ENCODE measurements at places on chromosomes 11 and 22.

- no peak for DNase-seq
Measured at GRCh38 chr11:96179905-96180304, 163.1 kb downstream of the MAML2 start.

DNA sequence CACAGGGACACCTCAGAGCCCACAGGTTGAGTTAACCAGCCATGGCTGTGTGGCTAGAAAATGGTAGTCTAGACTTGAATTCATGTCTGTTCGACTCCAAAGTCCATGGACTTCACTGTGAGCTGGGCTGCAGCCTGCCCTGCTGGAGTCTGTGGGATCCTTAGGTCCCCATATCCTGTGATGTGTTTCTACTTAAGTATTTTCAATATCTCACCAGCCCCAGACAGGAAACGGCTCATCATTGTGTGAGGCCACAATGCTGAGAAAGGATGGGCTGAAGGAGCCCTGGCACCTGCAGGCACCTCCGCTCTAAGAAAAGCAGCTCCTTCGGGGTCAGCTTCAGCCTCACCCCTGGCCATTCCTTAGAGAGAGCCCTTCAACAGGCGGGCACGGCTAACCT, 93.1 kb downstream of the NAT10 start:
- no peak for DNase-seq

DNA sequence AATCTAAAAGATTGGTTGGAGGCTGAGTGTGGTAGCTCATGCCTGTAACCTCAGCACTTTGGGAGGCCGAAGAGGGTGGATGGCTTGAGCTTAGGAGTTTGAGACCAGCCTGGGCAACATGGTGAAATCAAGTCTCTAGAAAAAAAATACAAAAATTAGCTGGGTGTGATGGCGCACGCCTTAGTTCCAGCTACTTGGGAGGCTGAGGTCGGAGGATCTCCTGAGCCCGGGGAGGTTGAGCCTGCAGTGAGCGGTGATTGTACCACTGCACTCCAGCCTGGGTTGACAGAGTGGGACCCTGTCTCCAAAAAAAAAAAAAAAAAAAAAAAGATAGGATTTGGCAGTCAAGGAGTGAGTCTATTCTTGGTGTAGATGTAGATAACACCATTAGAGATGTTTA, 10.6 kb downstream of the FOLR1 start:
- no peak for DNase-seq

- DNase-seq: no peak
Measured at GRCh38 chr11:131760091-131761061, 390.0 kb downstream of the NTM start.

DNA sequence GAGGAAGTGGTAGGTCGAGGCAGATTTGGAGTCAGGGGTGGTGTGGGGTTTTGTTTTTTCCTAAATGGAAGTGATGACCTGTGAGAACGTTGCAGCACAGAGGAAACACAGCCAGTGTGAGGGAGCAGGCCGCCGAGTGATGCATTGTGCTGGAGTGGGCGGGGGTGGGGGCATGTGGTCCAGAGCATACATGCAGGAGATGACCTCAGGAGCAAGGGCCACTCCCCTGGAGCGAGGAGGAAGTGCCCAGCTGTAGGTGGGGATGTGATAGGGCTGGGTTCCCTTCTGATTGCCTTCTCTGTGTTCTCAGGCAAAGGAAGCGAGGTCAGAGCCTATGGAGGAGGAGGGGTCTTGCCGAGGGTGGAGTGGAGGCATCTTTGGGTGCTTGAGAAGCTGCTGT, 81.4 kb downstream of the PPP6R3 start:
- DNase-seq: no peak

GRCh38 chr11:130913268-130913667, 3.0 kb downstream of the SNX19 start:
- DNase-seq: no peak

DNA sequence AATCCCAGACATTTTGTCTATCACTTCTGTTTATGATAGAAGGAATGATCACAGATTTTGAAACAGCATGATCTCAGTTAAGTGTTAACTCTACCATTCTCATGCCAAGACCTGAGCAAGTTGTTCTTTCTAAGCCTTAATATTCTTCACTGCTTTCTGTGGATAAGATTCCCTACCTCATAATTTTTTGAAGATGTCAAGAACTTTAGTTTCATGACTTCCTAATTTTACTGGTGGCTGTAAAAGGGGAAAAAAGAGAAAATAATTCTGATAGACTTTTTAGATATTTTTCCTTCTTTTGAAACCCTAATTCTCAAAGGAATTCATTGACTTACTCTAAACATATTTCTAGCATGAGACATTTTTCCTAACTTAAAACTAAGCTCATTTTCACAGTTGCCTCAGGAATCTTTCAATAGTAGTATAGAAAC, 520.0 kb upstream of the LUZP2 start:
- DNase-seq: no peak

GRCh38 chr11:35111161-35112055, 27.6 kb upstream of the CD44 start:
- DNase-seq: peak; percentile 55

DNA sequence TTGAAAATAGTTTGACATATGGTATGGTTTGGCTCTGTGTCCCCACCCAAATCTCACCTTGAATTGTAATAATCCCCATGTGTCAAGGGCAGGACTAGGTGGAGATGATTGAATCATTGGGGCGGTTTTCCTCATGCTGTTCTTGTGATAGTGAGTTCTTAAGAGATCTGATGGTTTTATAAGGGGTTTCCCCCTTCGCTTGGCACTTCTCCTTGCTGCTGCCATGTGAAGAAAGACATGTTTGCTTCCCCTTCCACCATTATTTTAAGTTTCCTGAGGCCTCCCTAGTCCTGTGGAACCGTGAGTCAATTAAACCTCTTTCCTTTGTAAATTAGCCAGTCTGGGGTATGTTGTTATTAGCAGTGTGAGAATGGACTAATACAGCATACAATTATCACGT, 7.7 kb downstream of the KCTD21 start:
- no peak for DNase-seq

DNA sequence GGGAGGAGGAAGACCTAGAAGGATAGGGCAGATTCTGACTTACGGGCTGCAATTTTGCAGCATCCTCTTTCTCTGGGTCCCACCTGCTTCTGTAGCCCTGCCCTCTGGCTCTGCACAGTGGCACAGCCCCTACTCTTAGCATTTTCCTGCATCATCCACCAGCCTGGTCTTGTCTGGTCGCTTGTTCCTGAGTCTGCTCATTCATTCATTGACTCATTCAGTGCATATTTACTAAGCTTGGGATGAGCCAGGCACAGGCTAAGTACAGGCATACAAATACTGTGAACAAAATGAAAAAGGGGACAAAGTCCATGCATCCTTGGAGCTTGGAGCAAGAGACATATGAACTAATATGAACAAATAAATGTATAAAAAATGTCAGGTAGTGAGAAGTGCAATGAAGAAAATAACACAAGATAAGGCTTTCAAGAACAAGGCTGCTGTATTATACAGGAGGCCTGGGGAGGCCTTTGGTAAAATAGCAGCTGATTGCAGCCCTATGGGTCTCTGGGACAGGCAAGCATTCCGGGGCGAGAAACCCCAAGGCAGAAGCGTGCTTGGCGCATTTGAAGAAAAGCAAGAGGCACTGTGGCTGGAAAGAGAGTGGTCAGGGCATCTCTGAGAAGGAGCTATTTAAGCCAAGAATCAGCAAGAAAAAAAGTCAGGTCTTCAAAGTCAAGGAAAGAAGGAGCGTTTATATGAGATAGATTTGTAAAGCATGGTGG, 108.0 kb upstream of the ALX4 start:
- no peak for DNase-seq

DNA sequence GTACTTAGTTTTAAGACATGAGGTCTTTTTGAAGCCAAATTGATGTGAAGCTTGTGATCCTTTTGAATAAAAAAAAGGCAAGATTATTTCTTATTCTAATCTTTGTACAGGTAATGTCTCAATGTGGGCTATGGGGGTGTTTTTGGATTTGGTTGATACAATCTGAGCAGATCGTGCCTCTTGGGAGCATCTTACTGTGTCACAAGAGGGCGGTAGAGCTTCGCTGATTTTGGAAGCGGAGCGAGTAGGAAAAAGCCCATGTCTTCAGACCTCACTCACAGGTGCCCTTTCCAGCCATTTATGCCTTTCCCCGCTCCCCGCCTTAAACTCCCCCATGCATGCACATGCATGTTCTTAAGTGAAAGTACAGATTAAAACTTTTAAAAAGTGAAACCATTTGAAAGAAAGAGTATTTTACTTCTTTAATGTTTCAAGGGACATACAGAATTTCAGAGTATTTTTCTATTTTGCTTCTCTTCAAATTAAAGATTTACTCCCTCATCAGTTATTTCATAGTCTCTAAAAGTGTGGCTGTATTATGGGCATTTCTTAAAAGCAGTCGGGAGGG, 18.8 kb downstream of the DDX25 start:
- DNase-seq: peak; percentile 45

- no peak for DNase-seq
Measured at GRCh38 chr22:45334068-45334467, 24.3 kb downstream of the FAM118A start.

- no peak for DNase-seq
Measured at GRCh38 chr22:32590556-32590955, 115.9 kb downstream of the FBXO7 start.

DNA sequence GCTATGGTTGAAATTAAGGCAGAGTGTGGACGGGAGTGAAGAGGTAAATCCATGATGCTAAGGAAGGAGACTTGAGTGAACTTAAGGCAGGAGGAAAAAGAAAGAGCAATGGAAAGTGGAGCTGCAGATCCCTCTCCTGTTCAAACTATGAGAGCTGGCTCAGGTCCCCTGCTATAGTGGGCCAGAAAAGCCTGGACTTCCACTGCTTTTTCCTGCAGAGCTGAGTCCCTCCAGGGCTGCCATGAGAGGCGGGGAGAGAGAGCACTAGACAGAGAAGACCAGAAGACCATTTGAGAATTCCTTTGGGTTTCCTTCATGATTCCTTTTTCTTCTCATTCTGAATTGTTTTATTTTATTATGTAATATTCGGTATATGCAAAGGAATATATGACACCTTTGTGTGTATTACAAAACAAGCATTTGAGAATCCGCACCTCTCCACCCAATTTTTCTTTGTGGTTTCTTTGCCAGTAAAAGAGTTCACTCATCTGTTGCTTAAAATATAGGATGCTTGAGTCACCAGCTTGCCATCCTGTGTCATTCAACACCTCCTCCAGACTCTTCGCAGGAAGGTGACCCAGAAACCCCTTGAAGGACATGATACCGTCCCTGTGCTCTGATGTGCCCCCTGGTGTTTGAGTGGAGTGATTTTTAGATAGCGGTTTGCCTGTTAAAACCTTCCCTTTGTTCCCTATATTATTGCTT, 24.4 kb downstream of the SREBF2 start:
- DNase-seq: peak; percentile 84

DNA sequence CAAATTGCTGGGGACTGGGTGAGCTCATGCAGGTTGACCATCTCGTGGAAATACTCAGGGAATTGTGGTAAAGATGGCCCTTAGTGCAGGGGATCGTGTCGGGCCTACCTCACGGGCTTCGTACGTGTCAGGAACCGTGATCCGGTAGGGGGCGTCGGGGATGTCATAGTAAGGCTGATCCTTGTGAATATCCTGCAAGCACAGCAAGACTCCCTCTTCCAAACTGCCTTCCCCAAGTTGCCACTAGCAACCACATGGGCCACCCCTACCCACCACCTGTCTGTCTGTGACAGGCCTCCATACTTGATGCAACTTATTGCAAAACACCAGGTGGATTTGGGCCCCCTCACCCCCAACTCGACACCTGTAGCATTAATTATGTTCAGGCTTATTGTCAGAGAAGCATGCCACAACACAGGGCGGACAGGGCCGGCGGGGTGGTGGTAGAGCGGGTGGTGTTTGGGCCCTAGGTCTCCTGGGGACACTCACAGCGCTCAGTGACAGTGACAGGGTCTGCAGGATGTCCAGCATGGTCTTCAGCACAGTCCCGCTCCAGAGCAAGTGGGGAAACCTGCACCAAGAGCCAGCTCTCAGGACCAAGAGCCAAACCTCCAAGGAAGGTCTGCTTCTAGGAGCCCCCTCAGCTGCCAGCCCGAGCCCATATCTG, 22.6 kb upstream of the SERPIND1 start:
- no peak for DNase-seq

GRCh38 chr11:128896356-128896755, 5.2 kb downstream of the KCNJ5 start:
- no peak for DNase-seq

DNA sequence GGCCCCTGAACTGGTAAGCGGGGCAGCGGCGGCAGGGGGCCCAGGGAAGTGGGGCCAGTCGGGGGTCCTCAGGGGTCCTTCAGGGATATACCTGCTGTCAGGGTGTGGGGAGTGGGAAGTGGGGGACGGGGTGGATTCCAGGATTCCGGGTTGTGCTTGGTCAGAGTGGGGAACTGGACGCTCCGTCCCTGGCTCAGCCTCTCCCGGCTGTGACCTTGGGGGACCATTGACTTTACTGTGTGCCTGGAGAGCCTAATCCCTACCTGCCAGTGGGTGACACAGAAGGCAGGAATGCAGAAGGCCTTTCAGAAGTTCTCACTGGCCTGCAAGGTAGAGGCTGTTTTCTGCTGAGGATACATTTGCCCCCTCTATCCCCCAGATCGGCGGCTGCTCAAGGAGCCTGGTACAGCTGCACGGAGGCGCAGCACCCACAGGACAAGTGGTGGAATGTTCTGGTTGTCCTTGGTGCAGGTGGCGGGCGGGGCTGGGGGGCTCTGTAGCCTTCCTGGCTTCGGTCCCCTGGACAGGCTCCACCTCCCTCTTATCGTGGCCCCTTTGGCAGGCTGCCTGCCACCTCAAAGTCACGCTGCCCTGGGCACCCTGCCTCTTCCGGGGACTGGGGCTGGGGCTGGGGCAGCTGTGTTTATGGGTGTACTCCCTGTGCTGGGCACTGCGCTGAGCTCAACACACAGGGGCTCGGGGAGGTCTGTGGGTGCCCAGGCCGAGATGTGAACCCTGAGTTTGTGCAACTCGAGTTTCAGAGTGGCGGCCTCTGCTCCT, 18.4 kb downstream of the KCNQ1 start:
- no peak for DNase-seq

DNA sequence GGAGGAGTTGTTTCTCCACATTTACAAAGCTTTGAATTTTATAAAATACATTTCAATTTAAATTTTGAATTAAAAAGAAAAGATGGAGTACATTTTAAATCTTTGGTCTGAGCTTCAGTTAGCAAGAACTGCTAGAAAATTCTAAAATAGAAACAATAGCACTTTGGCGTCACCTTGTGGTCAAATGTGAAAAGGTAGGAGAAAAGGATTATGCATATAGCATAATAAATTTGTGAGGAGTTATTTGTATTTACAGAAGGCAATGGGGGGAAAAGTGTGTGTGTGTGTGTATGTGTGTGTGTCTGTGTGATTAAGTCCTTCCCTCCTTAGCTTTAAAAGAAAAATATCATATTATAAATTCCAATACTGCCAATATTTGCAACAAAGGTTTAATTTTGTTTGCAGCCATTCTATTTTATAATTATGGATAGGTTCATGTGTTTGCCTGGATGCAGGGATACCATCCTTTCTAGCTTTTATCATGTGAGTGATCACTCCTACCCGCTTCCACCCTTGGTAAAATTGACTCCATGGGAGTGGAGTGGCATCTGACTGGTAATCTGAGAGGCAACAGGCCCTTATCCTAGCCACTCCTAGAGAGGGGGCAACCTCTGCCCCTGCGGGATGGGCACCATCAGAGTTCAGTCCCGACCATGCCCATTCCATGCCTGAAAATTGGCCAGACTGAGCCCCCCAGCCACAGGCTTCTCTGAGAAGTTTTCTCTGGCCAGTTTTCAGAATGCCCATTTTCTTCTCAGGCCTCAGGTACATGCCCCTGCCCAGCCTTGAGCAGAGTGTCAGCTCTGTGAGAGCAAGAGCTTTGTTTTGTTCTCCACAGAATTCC, 13.6 kb upstream of the LGR4 start:
- DNase-seq: peak; percentile 54
